ENCODE measurements at places on chromosomes 5 and 9.

GRCh38 chr5:79707535-79707934, 17.9 kb downstream of the CMYA5 start:
- H3K4me3 ChIP-seq, result no peak overlapping the region
- peaks cover 2% of the 10 kb centered on the region for H3K4me1 ChIP-seq

- no peaks in the 10 kb centered on the region for H3K36me3 ChIP-seq
- H3K27me3 ChIP-seq, result peaks cover 27% of the 10 kb centered on the region
- no peak for DNase-seq
- peaks cover 13% of the 10 kb centered on the region for H3K4me1 ChIP-seq
These were observed 40.1 kb downstream of the GGTA1 start for GRCh38 chr9:121459513-121459912.

DNA sequence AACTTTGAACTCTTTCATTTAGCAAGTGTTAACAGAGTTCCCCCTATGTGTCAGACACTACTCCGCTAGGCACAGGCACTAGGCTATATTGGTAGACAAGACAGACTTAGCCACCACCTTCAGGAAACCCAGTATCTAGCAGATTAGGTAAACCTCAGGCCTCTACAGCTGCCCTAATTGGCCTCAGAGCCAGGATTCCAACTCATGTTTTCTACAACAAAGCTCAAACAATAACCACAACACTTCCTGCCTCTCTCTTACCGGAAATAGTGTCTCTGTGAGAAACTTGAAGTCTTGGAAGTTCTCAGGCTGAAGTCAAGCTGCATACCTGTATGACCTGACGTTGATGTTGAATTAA, 116.6 kb upstream of the SLC44A1 start:
- DNase-seq, result peak; percentile 85
- peaks cover 32% of the 10 kb centered on the region for H3K4me1 ChIP-seq
- peaks cover 24% of the 10 kb centered on the region for H3K27me3 ChIP-seq

- no peak for DNase-seq
- no peak overlapping the region for H3K27ac ChIP-seq
- no peaks in the 10 kb centered on the region for H3K27me3 ChIP-seq
- no peak overlapping the region for H3K4me3 ChIP-seq
- no peaks in the 10 kb centered on the region for H3K36me3 ChIP-seq
These were observed 125.0 kb upstream of the STC2 start for GRCh38 chr5:173453167-173453566.

DNA sequence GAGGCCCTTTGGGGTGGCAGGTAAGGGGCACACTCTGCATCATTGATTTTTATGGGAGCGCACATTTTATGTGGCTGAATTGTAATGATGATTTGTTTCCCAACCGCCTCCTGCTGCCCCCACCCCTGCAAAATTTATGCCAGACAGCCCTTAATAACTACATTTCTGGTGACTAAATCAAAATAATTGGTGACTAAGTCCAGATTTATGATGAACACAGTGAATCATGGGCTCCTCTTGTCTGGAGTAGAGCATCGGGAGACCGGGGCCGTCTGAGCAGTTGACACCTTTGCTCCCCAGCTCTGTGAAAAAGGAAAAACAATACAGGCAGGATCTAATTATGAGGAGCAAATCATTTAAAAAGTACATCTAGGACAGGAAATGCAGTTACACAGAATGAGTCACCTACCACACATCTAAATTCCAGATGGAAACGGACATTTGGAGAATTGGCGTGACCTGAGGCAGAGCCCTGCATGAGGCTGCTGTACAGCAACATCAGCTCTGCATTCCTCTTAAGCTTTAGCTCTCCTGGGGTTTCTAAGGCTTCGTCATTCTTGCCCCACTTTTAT, 58.9 kb downstream of the DOCK2 start:
- H3K4me3 ChIP-seq, result no peak overlapping the region
- no peaks in the 10 kb centered on the region for H3K27me3 ChIP-seq
- DNase-seq, result no peak
- peaks cover 69% of the 10 kb centered on the region for H3K36me3 ChIP-seq

DNA sequence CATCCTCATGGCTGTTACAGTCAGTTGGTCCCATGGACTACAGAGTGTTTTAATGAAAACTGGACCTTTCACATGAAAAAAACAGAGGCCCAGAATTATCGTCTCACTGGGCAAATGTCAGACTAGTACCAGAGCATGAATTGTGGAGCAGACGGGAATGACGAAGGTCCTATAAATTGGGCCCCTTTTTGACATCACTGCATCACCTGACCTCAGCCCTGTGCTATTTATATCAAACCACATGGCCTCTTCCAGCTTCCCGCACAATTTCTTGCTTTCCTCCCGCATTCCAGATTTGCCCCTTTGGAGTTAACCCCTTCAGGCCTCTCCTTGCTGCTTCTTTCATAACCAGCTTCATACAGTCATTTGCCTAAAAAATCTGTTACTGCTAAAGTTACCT, 301.7 kb downstream of the ATPSCKMT start:
- H3K4me1 ChIP-seq, result no peaks in the 10 kb centered on the region
- no peak for DNase-seq
- no peak overlapping the region for H3K4me3 ChIP-seq
- H3K36me3 ChIP-seq, result no peaks in the 10 kb centered on the region

DNA sequence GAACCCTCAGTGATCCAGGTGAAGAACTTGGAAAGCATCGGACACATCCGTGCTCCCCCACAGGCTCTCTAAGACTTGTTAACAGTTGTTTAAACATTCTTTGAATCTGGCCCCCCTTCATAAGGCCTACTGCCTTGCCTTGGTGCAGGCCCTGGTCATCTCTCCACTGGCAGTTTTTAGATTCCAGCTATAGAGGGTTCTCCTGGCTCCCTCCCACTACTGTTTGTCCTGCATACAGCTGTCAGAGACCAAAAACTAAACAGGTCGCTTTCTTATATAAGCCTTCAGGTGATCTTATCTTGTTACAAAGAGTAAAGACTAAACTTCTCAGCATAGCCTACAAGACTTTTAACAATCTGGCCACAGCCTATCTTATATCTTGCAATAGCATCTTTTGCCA, 32.3 kb downstream of the NRG2 start:
- H3K4me1 ChIP-seq, result no peaks in the 10 kb centered on the region
- peaks cover 18% of the 10 kb centered on the region for H3K27me3 ChIP-seq
- no peaks in the 10 kb centered on the region for H3K36me3 ChIP-seq
- no peak for DNase-seq
